Prostate gland (tissue), 2 donors: ENCODE measurements at places on chromosomes 11 and 22.

DNA sequence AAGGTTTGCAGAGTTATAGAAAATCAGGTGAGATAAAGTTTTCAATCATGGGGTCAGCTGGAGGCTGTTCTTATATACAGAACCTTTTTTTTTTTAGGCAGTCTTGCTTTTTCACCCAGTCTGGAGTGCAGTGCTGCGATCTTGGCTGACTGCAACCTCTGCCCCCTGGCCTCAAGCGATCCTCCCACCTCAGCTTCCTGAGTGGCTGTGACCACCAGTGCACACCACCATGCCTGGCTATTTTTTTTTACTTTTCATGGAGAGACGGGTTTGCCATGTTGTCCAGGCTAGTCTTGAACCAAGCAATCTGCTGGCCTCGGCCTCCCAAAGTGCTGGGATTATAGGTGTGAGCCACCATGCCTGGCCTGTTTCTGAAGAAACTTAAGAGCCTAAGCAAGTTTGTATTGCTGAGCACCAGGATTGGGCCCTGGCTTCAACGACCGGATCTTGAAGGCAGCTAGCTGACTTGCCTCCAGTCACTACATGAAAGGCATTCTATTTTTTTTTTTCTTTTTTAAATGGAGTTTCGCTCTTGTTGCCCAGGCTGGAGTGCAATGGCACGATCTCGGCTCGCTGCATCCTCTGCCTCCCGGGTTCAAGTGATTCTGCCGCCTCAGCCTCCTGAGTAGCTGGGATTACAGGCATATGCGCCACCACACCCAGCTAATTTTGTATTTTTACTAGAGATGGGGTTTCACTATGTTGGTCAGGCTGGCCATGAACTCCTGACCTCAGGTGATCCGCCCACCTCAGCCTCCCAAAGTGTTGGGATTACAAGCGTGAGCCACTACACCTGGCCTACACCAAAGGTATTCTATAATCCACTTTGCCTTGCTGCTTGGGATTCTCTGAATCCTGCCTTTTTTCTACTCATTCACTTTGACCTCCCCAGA lies 7.6 kb downstream of the XBP1 start:
- DNase-seq = no peak

- no peak for DNase-seq
Measured at GRCh38 chr11:119912229-119912628, 183.2 kb upstream of the NECTIN1 start.

GRCh38 chr11:131025421-131026125 lies 109.3 kb upstream of the SNX19 start:
- DNase-seq = no peak

DNA sequence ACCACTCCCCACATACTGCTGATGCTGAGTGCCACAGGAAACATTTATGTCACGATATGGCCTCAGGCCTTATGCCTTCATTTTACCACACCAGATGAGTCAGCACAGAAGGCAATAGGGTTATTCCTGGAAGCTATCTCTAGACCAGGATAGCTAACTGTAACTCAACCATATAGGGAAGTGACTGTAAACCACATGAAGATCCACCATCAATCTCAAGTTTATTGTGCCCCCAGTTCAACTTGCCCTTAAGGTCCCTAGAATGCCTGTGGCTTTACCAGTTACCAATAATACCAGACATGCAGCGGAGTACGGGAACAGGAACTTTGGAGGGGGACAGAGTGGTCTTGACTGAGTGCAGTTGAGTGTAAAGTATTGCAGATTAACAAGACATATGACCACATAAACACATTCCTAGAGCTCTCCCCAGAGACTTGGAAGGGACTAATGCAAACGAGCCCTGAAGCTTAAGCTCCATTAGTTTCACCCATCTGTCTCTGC lies 180.9 kb downstream of the KIF18A start:
- DNase-seq = no peak

DNA sequence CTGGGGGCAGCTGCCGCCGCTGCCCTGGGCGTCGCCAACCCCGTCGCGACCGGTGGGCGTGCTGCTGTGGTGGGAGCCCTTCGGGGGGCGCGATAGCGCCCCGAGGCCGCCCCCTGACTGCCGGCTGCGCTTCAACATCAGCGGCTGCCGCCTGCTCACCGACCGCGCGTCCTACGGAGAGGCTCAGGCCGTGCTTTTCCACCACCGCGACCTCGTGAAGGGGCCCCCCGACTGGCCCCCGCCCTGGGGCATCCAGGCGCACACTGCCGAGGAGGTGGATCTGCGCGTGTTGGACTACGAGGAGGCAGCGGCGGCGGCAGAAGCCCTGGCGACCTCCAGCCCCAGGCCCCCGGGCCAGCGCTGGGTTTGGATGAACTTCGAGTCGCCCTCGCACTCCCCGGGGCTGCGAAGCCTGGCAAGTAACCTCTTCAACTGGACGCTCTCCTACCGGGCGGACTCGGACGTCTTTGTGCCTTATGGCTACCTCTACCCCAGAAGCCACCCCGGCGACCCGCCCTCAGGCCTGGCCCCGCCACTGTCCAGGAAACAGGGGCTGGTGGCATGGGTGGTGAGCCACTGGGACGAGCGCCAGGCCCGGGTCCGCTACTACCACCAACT lies 1.0 kb downstream of the FUT4 start:
- DNase-seq = peak; percentile 7

DNA sequence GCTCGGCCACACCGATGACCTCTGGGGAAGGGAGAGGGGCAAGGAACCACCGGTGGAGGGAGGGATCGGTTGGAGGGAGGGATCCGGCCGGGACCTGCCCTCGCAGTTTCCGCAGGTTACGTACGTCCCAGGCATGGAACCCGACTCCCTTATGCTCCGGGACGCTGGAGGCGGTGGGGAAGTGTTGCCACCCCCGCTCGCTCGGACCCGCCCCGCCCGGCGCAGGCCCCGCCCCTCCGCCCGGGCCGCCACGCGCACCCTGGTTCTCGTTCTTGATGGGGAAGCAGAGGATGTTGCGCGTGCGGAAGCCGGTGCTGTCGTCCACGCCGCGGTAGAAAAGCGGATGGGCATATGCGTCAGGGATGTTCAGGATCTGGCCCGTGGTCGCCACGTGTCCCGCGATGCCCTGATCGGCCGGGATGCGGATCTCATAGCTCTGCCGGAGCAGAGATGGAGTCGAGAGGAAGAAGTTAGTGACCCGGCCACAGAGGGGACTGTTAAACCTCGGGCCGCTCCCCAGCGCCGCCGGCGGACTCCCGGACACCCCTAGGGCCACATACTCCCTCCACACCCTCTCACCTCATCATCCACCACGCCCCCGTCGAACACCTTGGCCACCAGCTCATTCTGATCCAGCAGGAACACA lies 89.8 kb downstream of the PDE2A start:
- DNase-seq = no peak

DNA sequence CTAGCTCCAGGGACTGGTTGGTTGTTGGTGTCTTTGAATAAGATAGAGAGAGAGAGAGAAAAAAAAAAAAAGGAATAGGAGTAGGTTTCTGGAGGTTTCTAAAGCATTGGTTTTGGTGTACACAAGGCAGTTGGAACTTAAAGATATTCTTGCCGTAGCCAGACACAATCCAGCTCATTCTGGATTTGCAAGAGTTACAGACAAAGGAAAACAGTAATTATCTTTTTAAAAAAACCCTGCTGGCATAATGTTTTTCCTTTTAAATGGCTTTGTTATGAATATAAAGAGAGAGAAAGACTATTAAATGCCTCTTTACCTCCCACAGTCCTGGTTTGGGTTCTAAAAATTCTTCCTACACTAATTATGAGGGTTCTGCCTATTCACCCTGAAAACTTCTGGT lies 120.4 kb upstream of the RAG2 start:
- no peak for DNase-seq

- DNase-seq = no peak
Measured at GRCh38 chr11:94920311-94920710, 53.0 kb downstream of the CWC15 start.

DNA sequence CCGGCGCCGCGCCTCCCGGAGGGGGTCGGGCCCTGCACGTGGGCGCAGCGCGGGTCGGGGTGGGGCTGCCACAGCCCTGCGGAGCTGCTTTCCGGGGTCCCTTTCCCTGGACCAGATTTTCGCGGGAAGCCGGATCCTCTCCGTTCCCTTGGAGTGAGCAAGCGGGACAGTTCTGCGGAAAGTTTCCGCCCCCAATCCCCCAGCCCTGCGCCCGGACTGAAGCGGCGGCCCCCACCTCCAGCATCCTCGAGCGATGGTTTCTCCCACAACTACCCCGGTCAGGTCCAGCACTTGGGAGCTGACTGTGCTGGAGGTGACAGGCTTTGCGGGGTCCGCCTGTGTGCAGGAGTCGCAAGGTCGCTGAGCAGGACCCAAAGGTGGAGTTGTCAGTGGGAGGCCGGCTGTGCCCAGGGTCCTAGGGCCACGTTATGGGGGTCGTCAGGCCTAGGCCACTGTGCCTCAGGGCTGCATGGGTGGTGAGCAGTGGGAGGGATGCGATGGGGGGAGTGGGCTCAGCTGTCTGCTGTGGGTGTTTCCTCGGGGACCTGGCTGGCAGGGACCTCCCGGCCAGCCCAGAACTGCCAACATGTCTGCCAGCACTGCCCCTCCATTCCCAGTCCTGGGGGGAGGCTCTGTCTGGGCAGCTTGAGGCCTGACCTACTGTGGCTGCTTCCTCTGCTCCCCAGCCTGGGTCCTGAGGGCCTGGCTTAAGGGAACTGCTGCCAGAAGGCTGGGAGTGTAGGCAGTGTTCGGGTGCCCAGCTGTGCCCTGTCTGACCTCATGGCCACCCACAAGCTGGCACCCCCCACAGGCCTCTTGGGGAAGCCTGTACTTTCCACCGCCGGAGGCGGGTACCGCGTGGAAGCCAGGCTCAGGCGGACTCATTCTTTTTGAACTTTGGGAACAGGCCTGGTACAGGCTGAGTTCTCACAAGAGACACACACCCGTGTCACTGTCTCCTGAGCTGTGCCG lies 726 bp downstream of the ST3GAL4 start:
- DNase-seq = no peak

GRCh38 chr11:203945-204586 lies 3.1 kb downstream of the BET1L start:
- peak; percentile 2 for DNase-seq

- no peak for DNase-seq
Measured at GRCh38 chr11:114308689-114309089, 12.5 kb downstream of the NNMT start.

- no peak for DNase-seq
Measured at GRCh38 chr11:126519764-126520734, 164.6 kb downstream of the ST3GAL4 start.
